ENCODE measurements at places on chromosomes 5 and 9. TPM values are rescaled to one million over a fixed set of nuclear protein-coding genes. Genes with fewer than 3 reads are reported as not detected.

DNA sequence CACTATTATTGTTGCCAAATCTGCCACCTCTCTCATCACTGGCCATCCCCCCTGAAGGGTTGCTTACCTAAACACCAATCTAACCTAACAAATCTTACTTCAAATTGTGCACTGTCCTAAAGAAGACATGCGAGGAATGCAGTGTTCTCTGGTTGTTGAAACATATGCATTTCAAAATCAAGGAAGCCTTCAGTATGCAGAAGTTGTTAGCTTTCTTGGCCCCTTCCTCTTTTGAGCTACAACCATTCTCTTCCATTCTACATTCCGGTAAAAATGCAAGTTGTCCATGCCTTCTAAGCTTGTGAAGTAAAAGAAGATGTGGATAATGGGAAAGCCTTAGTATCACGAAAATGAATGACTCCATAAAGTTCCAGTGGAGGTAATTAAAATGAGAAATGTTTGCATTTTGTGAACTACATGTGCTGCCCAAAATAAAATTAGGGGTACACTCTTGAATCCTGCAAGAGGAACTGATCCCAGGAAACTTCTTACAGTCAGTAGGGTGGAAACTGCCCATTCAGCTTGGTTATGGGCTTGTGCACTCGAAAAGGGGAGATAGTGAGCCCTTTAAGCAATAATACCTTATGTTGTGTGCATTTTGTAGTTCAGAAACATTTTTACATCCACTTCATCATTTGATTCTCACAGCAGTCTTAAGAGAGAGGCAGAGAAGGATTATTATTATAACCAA lies 77.6 kb upstream of the ADRB2 start:
- DNase-seq, result no peak

DNA sequence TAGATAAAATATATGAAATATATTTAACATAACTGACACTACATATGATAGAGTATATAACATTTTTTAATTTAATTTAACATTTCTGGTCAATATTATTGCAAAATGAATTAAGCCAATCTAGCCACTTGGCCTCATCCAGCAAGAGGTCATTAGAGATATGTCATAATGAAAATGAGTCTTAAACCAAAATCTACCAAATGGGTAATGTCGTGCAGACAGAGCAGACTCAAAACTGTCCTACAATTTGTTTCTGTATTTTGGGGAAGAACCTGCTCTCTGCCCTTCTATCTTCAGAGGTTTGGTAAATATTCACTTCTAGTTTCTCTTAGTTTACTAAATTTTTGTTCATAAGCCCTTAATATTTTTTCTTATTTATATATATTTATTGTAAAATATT lies 61.4 kb downstream of the ARHGEF28 start:
- DNase-seq, result no peak

DNA sequence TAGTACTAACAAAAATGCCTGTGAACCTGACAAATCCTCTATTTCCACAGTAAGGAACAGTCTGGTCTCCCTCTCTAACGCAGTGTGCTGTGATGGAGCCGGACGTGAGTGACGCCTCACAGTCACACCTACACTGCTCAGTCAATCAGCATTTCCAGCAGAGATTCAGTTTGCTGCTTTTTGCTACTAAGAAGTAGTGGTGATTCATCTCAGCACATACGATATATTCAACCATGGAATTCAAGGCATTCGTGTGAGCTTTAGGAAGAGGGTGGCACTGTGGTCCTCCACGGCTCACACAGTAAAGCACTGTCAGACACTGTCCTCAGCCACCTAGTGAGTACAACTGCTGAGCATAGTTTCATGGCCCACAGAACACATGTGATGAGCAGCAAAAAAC lies 70.9 kb downstream of the SETX start:
- no peak for DNase-seq

GRCh38 chr5:52776116-52776515 lies 11.6 kb upstream of the ITGA1 start:
- DNase-seq, result no peak

GRCh38 chr9:130283539-130284248 lies 18.1 kb downstream of the HMCN2 start:
- no peak for DNase-seq

The C5 gene
- 1.4 TPM for total RNA-seq

The WNT8A gene
- total RNA-seq, result not detected

DNA sequence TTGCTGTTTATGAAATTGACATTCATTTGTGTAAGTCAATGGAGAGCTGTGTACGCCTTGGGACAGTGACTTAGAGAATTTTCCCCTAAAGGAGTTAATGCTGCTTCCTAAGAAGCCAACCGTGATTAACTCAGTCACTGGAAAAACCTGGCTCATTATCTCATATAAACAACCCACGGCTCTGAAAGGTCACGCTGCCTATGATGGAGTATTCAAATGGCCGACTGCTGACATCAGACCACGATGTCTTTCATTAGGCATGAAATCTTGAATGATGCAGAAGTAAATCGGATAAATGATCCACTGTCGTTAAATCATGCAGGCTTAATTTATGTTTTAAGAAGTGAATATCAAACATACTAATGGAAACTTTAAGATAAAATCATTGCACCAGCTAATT lies 603.7 kb downstream of the RAB3C start:
- DNase-seq, result no peak

DNA sequence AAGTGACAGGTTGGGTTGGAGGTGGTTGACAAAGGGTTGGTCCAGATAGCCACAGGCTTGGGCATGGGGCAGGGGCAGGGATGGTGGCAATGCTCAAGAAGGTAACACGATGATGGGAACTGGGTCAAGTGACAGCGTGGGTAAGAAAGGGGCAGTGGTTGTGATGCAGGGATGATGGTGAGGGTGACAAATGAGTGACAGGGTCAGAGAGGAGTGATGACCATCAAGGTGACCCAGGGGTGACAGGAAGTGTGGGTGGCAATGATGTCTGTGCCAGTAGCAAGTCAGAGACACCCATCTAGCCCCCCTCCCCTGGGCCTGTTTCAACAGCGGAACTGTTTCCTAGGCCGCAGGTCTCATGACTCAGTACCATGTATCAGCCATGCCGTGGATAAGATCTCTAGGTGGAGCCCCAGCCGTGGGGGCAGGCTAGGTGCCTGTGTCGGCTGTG lies 20.5 kb downstream of the AQP3 start:
- DNase-seq, result no peak

DNA sequence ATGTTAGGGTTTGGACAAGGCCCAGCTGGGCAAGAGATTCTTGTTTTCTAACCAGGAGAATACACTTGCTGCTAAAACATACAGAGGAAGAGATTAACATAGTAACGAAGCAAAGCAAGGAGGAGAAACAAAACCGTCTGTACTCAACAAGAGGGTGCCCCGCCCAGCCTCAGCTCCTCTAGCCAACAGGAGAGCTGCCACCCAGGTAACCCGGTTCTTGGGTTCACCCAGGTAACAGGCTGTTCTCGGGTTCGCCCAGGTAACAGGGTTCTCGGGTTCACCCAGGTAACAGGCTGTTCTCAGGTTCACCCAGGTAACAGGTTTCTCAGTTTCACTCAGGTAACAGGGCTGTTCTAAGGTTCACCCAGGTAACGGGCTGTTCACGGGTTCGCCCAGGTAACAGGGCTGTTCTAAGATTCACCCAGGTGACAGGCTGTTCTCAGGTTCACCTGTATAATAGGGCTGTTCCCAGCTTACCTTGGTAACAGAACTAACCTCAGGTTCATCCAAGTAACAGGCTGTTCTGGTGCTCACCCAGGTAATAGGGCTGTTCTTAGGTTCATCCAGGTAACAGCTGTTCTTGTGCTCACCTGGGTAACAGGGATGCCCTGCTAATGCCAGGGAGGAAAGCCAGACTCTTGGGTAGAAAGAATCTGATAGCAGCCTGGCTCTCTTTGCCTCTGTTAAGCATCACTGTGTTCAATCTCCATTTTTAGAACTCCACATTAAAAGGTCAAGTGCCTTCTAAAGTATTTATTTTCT lies 271.6 kb downstream of the SYK start:
- no peak for DNase-seq

DNA sequence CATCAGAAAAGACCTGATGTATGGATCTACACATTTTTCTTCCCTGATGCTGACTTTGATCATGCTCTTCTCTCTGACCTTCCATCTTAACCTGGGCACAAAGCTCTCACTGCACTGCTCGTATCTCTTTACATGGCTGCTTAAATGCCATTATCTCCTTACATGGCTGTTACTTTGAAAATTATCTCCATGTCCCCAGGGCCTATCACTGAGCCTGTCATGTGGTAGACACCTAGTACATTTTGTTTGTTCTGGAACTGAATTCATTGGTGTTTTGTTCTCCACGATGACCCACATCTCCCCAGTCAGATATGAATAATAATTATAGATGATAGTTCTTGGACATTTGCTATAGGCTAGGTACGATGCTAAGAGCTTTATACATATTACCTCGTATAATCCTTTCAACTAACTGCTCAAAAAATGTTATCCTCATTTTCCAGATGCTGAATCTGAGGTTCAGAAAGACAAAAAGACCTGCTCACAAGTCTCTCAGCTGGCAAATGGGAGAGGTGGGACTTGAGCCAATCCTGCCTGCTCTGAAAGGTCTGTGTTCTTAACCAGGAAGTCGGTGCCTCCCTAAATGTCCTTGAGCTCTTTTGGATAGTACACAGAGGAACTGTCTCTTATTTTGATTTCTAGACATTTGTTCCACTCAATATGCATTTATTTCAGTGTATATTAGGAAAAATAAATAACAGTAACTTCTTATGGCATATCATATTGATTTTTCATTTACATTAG lies 9.8 kb upstream of the CPEB4 start:
- DNase-seq, result no peak

DNA sequence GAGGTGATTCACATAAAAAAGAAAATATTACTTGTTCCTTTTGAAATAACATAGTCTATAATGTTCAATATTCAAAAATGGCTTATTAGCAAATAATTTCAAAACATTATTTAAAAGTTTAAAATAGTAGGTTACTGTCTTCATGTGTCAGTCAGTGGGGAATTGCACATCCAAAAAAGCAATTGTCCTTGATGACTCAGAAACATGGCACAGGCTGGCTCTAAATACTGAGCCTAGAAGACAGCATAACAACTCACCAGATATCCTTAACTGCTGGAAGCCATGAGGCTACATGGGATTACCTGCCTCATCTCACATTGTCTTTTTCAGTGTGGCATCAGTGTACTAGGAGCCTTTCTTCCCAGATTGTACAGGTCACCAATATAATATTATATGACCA lies 439.5 kb upstream of the RGMB start:
- DNase-seq, result no peak

The ZNF300 gene
- 0.08 TPM for total RNA-seq

DNA sequence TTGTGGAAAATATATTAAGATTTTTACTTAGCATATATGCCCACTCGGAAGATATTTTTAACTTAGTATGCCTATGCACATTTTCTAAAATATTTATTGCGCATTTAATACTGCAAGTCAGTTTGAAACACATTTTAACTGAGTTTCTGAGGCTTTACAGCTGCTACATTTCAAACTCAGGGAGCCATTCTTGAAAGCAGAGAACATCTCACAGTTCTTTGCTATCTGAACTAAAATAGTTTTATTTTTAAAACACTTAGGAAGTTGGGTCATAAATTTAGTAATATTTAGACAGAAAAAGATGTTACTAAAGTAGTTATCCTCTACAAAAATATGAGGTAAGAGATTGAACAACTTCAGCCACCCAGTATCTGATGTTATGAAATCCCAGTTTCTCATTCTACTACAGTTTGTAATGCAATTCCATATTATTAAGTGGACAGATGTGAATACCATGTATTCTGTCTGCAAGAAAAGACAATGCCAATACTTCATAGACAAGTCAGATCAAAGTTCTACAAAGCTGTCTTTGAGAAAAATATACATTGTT lies 409.9 kb upstream of the EDIL3 start:
- no peak for DNase-seq

The NR4A3 gene
- 2.1 TPM for total RNA-seq

The SEMA5A gene
- 0.28 TPM for total RNA-seq

DNA sequence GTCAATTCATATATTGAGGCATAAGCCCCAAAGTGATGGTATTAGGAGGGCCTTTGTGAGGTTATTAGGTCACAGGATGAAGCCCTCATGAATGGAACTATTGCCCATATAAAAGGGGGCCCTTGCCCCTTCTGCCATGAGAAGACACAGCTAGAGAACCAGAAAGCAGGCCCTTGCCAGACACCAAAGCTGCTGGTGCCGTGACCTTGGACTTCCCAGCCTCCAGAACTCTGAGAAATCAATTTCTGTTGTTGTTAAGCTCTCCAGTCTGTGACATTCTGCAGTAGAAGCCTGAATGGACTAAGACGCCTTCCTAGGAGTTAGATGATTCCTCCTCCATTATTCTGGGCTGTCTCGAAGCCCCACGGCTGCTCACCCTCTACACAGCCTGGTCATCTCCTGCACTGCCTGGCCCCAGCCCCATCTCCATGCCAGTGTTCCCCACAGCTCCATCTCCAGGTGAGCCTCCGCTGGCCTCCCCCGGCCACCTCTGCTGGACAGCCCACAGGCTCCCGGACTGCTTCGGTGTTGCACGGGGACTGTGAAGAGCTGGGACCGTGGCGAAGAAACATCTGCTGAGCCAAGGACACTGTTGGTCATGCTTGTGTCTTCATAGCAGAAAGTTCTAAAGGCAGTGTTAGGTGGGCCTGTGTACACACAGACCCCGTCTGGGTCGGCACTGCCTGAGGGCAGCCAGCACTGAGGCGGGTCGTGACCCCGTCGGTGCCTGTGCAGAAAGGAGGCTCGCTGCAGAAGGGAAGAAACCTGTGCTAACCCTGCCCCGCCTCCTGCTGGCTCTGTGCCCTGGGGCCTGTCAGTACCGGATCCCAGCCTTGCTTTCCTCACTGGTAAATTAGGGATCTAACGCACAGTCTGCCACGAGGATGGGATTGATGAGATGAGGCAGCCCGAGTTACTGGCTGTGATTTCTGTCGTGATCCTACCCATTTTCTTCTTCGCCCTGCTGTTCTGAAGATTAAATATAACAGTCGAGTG lies 55.1 kb upstream of the CNOT6 start:
- no peak for DNase-seq

The GALNT12 gene
- 4.4 TPM for total RNA-seq

The FGF1 gene
- total RNA-seq, result not detected
